WTC11 (cell line): ENCODE measurements at places on chromosomes 12 and 14. TPM values are rescaled to one million over a fixed set of nuclear protein-coding genes. Genes with fewer than 3 reads are reported as not detected.

DNA sequence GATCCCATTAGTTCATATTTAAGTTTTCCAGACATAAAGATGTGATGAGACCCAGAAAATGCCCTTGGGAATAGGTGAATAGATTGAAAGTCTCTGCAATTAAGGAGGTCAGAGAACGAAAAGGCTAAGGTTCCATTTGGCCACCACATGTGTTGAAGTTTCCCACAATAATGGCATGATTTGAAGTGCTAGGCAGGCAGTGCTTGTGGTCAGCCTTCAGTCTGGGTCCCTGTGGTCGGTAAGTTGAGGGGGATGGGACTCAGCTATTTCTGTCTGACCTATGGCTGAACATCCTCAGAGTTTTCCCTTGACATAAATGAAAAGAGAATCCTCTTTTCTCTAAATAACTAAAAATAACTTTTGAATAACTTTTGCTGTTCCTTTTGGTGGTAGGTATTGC is 92.4 kb downstream of the PELI2 start:
- H3K27ac ChIP-seq, result no peak overlapping the region
- H3K4me1 ChIP-seq, result peaks cover 16% of the 10 kb centered on the region
- no peaks in the 10 kb centered on the region for H3K27me3 ChIP-seq
- H3K4me3 ChIP-seq, result no peak overlapping the region
- H3K36me3 ChIP-seq, result no peaks in the 10 kb centered on the region

- peak overlapping the region; percentile 98 for H3K4me3 ChIP-seq
- no peaks in the 10 kb centered on the region; the same call in 1 of the 2 replicates for H3K27me3 ChIP-seq
- H3K27ac ChIP-seq, result peak overlapping the region; percentile 97
- DNase-seq, result no peak
- peaks cover 54% of the 10 kb centered on the region for H3K36me3 ChIP-seq
- H3K4me1 ChIP-seq, result peaks cover 53% of the 10 kb centered on the region
These were observed 642 bp downstream of the SLC38A2 start for GRCh38 chr12:46371718-46372543.

DNA sequence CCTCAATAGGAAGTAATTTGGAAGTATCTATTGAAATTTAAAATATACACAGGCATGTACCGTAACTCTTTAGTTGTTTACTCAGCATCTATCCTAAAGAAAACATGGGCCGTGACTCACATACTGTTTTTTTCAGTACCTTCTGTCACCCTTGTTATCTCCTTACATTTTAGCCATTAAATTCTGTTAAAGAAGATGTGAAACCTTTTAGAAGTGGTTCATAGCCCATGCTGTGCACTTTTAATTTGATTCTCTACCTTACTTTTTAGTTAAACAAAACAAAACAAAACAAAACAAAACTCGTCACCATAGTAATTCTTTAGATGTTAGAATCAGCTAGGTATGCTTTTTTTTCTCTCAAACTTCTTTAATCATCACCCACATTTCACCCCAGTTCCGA is 494.4 kb upstream of the RGS6 start:
- peaks cover 21% of the 10 kb centered on the region for H3K4me1 ChIP-seq
- no peak for DNase-seq
- H3K27ac ChIP-seq, result peak overlapping the region; percentile 8
- peaks cover 9% of the 10 kb centered on the region for H3K36me3 ChIP-seq

GRCh38 chr12:93361151-93361919 is 16.4 kb upstream of the NUDT4 start:
- no peak for DNase-seq
- peaks cover 4% of the 10 kb centered on the region; the same call in 1 of the 2 replicates for H3K4me1 ChIP-seq
- H3K36me3 ChIP-seq, result no peaks in the 10 kb centered on the region
- no peaks in the 10 kb centered on the region for H3K27me3 ChIP-seq
- no peak overlapping the region for H3K27ac ChIP-seq
- H3K4me3 ChIP-seq, result no peak overlapping the region

GRCh38 chr14:78358591-78358990 is 188.4 kb downstream of the NRXN3 start:
- peaks cover 3% of the 10 kb centered on the region; the same call in 1 of the 2 replicates for H3K4me1 ChIP-seq
- no peak overlapping the region for H3K4me3 ChIP-seq
- H3K36me3 ChIP-seq, result no peaks in the 10 kb centered on the region
- no peak for DNase-seq

DNA sequence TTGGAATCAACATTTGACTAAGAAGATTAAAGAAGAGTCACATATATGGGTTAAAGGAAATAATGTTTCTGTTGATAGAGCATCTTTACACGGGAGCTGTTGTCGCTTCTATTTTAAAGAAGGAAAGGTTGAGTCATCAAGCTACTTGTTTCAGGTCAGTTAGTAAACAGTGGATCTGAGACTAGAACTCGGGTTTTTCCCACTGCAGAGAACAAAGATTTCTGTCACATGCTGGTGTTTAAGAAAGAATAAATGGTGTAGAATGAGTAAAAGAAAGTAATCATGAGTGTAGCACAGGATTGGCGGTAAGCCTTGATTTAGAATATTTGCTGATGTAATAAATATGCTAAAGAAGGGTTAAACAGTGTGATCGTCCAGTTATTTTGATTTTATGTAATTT is 455.5 kb downstream of the AEBP2 start:
- H3K36me3 ChIP-seq, result no peaks in the 10 kb centered on the region
- no peaks in the 10 kb centered on the region for H3K4me1 ChIP-seq
- peaks cover 3% of the 10 kb centered on the region; the same call in 1 of the 2 replicates for H3K27me3 ChIP-seq
- H3K27ac ChIP-seq, result no peak overlapping the region
- no peak overlapping the region for H3K4me3 ChIP-seq

DNA sequence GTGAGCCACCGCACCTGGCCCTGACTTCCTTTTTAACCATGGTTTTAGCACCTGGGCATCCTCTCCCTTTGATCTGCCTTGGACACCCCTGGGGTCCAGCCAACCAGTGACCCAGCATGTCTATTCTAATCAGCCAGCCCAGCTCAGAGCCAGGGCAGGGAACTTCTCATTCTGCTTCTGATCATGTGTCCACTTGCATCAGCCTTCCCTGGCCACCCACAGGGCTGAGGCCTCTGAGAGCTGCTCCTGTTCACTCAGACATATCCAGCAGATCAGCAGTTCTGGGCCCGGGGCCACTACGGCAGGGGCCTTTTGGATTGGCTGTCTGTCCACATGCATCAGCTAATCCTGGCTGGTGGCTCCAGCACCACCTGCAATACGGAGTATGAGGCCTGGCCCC is 117.9 kb upstream of the MAP1LC3B2 start:
- H3K4me3 ChIP-seq, result no peak overlapping the region
- H3K4me1 ChIP-seq, result peaks cover 22% of the 10 kb centered on the region
- DNase-seq, result no peak
- H3K27ac ChIP-seq, result peak overlapping the region; percentile 84; the same call in 1 of the 2 replicates
- no peaks in the 10 kb centered on the region for H3K27me3 ChIP-seq

GRCh38 chr12:18431771-18432170 is 170.5 kb downstream of the PIK3C2G start:
- H3K27me3 ChIP-seq, result no peaks in the 10 kb centered on the region
- no peaks in the 10 kb centered on the region for H3K36me3 ChIP-seq
- H3K4me3 ChIP-seq, result no peak overlapping the region
- H3K4me1 ChIP-seq, result peaks cover 24% of the 10 kb centered on the region
- no peak for DNase-seq

GRCh38 chr12:62379026-62379722 is 87.5 kb upstream of the MON2 start:
- no peak overlapping the region for H3K4me3 ChIP-seq
- H3K27ac ChIP-seq, result no peak overlapping the region
- no peak for DNase-seq

MIPOL1 gene
- total RNA-seq, result 12.0 to 13.1 TPM (median 12.3 TPM) in 3 replicates

CMA1 gene
- not detected in 3 replicates for total RNA-seq

PTGR2 gene
- total RNA-seq, result 20.7 to 23.6 TPM (median 22.1 TPM) in 3 replicates

IL26 gene
- not detected in 3 replicates for total RNA-seq

RAB15 gene
- 38.4 to 49.1 TPM (median 38.6 TPM) in 3 replicates for total RNA-seq

DACT1 gene
- total RNA-seq, result 19.8 to 21.2 TPM (median 20.2 TPM) in 3 replicates

NDUFB1 gene
- 114 to 121 TPM (median 116 TPM) in 3 replicates for total RNA-seq

SLC25A47 gene
- total RNA-seq, result not detected in 3 replicates

KLRC1 gene
- total RNA-seq, result not detected in 3 replicates

MYRFL gene
- 1.2 to 2.1 TPM (median 1.3 TPM) in 3 replicates for total RNA-seq

C12orf50 gene
- 0.07 TPM in 1 of 3 replicates, not detected in the others for total RNA-seq
